ENCODE measurements at places on chromosomes 1 and 21.
A peak's percentile ranks its signal among the peaks of the same experiment; 100 is the strongest.

GRCh38 chr1:84303314-84303830 is 1.9 kb downstream of the SAMD13 start:
- no peak for DNase-seq

DNA sequence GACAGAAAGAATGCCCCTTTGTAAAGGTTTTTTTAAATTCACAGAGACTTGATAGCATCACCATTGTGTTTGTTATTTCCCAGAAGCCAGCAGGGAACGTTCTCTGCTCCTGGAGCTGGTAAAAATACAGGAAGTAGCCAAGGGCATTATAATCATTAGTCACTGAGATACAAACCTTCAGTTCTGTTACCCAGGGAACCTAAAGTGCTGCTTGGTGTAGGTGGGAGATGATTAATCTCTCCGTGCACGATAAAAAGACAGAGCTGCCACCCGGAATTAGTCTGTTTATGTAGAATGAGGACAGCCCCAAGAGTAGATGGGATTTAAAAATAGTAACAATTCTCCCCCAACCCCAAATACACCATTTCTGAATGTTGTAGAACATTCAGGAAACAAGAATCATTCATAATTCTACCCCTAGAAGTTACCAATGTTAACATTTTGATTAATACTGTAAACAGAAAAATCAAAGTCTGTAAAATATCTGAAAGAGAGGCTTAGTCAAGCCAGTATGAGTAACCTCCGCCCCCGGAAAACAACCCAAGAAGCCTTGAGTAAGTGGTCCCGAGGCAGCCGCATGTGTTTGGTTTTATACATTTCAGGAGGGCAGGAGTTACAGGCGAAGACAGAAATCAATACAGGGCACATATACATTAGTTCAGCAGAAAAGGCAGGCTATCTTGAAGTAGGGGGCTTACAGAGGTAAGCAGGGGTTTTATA is 45.3 kb upstream of the CTBS start:
- peak; percentile 67 for DNase-seq

GRCh38 chr1:30912224-30912623 is 3.7 kb upstream of the SDC3 start:
- no peak for DNase-seq

DNA sequence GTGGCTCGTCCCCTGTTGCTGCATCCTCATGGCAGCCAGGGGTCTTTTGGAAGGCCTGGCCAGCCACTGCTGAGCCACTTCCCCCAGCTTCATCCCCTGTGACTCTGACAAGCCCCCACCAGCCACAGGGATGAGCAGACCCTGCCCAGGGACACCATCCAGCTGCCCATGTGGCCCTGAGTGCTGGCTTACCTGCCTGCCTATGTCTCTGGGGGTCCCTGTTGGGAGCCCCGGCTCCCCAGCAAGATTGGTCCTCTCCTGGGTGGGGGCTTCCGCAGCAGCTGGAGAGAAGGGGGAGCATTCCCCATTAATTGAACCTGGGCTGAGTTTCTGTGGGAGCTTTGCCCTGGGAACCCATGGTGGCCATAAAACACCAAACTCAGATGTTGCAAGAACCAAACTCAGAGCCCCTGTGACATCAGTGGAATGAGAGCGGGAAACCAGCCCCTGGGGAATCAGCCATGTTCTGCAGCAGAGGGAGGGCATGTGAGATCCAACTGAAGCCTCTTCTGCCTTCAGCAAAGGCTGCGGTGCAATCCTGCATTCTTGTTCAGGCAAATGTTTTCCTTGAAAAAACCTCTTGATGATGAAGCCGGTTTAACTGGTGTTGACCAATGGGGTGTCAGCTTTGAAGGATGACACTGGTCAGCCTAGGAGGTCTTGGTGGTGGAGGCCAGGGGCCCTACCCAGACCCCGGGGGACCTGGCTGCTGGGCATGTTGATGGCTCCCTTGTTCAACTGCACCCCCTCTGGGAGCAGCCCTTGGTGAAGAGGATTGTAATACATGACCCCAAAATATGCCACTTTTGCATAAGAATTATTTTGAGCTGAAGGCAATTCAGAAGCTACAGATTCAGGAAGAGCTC is 28.3 kb upstream of the COL18A1 start:
- no peak for DNase-seq

DNA sequence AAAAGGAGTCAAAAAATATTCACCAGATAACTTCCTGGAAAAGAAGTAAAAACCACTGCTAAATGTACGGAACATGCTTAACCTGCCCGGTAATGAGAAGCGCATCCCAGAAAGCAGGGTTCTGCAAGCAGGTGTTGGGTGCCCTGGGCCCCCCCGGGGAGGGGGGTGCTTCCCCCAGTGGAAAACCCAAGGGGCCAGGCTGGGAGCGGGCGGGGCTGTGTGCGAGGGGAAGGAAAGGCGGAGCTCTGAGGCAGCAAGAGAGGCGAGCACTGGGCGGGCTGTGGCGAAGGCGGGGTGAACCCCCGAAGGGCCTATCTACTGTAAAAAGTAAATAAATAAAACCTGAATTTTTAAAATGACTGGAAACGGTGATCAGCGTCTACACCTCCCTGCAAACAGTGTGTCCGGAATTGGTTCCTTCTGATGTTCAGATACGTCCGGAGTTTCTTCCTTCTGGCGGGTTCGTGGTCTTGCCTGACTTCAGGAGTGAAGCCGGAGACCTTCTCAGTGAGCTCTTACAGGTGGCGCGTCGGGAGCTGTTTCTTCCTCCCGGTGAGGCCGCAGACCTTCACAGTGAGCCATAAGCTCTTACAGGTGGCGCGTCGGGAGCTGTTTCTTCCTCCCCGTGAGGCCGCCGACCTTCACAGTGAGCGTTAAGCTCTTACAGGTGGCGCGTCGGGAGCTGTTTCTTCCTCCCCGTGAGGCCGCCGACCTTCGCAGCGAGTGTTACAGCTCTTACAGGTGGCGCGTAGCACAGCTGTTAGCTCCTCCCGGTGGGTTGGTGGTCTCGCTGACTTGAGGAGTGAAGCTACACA is 13.4 kb downstream of the FTCD start:
- DNase-seq, result no peak

GRCh38 chr1:184036517-184036949 is 995 bp downstream of the COLGALT2 start:
- DNase-seq, result no peak

DNA sequence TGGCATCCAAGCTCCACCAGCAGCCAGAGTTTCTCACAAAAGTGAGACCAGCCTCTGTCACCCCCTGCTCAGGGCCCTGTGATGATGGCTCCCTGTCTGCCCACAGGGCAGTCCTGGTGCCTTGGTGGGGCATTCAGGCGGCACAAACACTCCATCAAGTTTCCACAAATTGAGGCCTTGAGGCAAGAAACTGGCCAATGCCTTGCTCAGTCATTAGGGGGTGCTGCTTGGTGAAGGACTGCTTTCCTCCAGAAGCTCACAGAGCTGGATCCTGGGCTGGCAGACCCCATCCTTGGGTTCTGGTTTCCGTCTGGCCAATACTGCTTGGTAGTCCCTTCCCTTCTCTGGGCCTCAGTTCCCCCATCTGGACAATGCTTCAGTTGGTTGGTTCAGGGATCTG is 12.5 kb upstream of the AHDC1 start:
- no peak for DNase-seq

- DNase-seq, result no peak
Observed at GRCh38 chr1:219626865-219627264, 14.0 kb upstream of the ZC3H11B start.

- DNase-seq, result peak; percentile 77
Observed at GRCh38 chr1:26317612-26318337, at the start of gene CD52. TSS of gene CD52 (plus strand) at chr1:26317958. CDS start at chr1:26318018, 60 bp downstream.

DNA sequence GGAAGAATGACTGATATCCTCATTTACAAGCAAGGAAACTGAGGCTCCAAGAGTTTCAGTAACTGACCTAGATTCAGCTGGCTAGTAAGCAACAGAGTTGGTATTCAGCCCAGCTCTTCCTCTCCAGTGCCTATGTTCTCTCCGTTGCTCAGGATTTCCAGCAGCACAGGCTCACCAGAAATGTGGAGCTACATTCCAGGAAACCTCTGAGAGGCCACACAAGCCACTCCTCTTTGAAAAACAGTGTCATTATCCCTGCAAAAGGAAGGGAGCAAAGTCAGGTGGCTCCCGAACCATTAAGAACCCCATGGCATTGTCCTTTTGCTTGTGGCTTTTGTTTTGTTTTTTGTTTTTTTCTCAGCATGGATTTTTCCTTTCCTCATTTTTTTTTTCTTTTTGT is 40.6 kb upstream of the DUSP10 start:
- no peak for DNase-seq

GRCh38 chr1:15195420-15196052 is 42.0 kb downstream of the TMEM51 start:
- DNase-seq, result no peak

GRCh38 chr21:42343101-42343500 is 7.7 kb downstream of the TFF2 start:
- DNase-seq, result no peak

DNA sequence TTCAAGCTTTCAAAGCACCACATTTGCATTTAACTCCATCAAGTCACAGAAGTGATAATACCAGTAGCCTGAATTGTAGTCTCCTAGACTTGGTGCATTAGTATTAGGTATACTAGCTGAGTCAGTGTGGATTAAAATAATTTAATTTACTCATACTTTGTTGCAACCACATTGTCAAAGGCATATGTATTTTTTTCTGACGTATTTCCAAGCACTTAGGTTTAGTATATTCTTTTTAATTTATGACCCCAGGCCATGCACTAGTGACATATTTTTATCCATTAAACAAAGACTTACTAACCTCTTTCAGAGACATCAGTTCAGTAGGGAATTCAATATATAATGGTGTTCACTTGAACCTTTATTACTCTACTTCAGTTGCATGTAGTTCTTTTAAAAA is 1894.5 kb downstream of the NCAM2 start:
- DNase-seq, result no peak

GRCh38 chr1:154859786-154860155 is 10.3 kb downstream of the KCNN3 start:
- no peak for DNase-seq

- DNase-seq, result peak; percentile 88
Observed at GRCh38 chr1:93909146-93910050, at the start of gene GCLM. TSS of gene GCLM (minus strand) at chr1:93909430. CDS start at chr1:93909163, 267 bp downstream.

- DNase-seq, result no peak
Observed at GRCh38 chr1:172733815-172734214, 74.9 kb downstream of the FASLG start.

- no peak for DNase-seq
Observed at GRCh38 chr1:173771560-173771959, 52.9 kb upstream of the DARS2 start.

DNA sequence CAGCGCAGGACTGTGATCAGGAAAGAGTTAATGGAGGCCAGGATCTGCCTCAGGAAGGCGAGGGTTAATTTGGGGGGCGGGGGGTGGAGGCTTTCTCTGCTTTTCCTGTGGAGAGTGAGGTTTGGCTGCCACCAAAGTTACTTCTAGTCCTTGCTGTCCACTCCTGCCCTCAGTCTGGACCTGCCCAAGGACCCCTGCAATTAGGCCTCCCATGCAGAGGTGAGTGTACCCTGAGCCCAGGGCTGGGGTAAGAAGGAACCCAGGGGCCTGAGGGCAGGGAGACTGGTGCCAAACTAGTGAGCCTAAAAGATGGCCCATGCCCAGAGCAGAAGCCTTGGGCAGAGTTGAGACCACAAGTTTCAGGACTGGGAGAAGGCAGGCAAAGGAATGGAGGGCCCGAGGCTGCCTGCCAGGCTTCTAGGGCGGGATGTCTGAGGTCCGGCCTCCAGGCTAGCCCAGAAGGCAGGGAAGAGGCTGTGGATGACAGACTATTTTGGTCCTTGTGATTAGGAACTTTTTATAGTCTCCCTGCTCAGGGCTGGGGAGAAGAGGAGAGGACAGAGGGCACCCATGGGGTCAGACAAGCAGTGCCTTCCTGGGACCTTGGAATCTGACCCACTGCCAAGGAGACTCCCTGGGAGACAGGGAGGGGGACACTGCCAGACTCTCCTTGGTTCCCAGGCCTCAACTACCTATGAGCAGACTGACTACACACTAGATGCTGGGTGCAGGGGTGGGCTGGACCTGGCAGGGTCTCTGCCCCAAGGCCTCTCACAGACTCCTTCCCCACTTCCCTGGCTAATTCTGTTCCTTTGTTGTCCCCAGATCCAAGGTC is at the start of gene FAM110D:
Gene FAM110D, plus strand, starts transcription at position 172 of the 835 bp plus-strand sequence. CDS start 2,213 bp downstream, outside the sequence.
- no peak for DNase-seq

DNA sequence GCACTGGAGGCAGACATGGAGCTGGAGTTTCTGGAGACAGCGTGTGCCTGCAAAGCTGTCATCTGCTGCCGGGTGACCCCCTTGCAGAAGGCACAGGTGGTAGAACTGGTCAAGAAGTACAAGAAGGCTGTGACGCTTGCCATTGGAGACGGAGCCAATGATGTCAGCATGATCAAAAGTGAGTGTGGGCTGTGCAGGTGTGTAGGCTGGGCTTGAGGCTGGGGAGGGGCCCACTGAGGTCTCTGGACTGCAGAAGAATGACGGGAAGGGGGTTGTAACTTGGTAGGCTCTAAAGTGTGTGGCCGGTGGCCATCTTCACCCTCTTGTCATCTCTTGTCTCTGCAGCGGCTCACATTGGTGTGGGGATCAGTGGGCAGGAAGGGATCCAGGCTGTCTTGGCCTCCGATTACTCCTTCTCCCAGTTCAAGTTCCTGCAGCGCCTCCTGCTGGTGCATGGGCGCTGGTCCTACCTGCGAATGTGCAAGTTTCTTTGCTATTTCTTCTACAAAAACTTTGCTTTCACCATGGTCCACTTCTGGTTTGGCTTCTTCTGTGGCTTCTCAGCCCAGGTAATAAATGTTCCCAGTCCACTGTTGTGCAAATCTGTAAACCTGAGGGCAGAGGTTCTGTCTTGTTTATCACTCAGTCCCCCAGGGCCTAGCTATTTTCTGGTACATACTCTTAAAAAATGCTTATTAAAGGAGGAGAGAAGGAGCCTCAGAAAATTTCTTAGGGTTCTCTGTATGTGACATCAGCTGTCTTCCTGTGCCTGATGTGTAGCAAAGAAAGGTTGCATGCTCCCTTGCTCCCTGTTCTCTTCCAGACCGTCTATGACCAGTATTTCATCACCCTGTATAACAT is 19.9 kb downstream of the ATP8B2 start:
- DNase-seq, result peak; percentile 76

DNA sequence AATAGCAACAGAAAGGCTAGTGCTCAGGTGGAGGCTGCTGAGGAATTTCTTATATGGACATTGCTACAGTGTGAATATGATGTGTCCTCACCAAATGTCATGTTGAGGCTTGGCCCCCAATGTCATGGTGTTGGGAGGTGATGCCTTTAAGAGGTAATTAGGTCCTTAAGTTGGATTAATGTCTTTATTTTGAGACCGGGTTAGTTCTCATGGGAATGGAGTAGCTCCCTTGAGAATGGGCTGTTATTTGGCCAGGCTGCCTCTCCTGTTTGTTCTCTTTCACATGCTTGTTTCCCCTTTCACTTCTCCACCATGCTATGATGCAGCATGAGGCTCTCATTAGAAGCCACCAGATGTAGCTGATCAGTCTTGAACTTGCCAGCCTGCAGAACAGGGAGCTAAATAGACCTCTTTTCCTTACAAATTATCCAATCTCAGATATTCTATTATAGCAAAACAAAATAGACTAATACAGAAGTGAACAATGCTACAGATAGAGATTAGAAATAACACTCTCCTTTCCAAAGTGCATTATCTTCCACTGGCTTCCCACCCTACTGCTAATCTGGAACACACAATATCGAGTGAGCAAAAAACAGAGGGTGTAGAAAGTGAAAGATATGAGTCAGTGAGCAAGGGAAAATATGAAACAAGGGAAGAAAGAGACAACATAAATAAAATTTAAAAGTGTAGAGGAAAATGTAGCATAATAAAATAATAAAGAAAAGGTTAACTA is 160.2 kb downstream of the NTMT2 start:
- no peak for DNase-seq

GRCh38 chr1:203048555-203049051 is 22.3 kb downstream of the PPFIA4 start:
- no peak for DNase-seq

GRCh38 chr1:147169171-147169570 is 3.1 kb downstream of the PRKAB2 start:
- DNase-seq, result no peak

GRCh38 chr1:4710592-4711415 is 56.4 kb downstream of the AJAP1 start:
- no peak for DNase-seq

Measured in stimulated activated naive CD4-positive, alpha-beta T cell treated with Interleukin-2 at 50 U/mL for 16 hours (primary cell).